ENCODE measurements at places on chromosomes 16 and 17.

DNA sequence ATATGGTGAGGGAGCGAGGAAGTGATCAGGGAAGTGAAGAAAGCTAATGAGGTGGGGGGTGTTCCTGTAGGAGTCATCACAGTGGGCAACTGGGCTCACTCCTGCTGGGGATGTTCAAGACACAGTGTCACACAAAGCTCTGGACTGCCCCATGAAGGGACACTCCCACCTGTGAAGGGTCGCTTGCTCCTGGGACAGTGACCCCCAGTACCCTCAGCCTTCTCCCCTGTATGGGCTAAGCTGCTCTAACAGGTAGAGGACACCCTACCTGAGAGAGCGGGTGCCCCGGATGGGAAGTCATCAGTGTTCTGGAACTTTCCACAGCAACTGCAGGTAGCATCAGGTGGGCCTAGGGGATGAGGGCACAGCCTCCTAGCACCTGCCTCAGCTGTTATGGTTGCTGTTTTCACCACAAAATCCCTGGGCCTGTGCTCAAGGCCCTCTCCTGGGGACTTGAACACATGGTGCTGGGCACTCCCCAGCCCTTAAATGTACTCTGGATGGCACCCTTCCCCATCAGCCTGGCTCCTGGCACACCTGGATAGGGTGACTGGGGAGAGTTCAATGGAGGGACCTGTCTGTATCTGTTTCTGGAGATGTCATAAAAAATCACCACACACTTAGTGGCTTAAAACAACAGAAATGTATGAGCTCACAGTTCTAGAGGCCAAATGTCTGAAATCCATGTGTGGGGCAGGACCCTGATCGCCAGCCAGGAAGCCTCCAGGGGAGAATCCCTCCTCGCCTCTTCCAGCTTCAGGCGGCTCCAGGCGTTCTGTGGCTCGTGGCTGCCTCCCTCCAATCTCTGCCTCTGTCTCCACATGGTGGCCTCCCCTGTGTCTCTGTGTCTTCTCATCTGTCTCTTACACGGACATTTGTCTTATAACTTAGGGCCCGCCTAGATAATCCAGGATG is 104.0 kb upstream of the CDH5 start:
- no peak for DNase-seq

DNA sequence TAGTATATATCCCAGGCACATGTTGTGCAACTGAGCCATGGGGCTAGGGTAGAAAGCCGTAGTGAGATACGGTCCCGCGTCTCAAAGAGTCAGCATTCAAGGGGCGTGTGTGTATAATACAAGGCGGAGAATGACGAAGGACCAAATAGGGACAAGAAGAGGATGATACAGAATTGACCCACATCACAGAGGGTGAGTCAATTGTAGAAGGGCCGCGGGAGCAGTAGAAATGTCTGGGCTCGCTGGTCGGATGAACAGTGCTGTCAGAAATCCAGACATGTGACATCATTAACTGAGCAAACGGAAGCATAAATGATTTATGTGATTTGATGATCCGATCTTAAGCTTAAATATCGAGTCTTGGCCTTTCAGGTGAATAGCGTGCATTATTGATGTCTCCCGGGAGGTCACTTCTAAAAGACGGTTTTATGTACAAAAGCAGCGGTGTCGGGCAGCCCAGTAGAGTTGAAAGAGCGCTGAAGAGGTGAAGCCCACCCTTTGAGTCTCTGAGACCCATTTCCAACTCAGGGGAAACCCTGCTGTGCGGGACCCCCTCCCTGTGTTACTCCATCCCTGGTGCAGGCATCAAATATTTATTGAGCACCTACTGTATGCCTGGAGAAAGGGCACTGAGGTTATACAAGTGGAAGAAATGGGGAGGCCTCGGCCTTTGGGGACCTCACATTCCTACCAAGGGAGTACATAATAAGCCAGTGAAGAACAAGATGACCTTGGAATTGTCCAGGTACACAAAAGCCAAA is 45.1 kb downstream of the ATP2C2 start:
- no peak for DNase-seq

DNA sequence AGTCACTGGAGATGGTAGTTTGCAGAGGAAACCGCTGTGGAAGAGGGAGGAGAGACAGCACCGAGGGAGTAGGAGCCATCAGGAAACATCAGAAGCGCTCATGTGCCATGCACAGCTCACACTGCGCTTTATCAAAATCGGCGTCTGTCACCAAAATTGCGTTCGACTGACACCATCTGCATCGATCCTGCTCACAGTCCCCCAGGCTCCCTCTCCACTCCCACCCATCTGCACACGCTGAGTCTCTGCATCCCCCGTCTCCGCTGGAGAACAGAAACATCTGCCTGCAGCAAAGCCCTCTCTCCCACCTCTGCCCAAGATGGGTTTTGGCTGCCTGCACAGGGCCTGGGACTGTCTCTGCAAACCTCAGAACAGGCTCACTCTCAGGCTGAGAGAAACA is 187.5 kb upstream of the RPL38 start:
- no peak for DNase-seq

DNA sequence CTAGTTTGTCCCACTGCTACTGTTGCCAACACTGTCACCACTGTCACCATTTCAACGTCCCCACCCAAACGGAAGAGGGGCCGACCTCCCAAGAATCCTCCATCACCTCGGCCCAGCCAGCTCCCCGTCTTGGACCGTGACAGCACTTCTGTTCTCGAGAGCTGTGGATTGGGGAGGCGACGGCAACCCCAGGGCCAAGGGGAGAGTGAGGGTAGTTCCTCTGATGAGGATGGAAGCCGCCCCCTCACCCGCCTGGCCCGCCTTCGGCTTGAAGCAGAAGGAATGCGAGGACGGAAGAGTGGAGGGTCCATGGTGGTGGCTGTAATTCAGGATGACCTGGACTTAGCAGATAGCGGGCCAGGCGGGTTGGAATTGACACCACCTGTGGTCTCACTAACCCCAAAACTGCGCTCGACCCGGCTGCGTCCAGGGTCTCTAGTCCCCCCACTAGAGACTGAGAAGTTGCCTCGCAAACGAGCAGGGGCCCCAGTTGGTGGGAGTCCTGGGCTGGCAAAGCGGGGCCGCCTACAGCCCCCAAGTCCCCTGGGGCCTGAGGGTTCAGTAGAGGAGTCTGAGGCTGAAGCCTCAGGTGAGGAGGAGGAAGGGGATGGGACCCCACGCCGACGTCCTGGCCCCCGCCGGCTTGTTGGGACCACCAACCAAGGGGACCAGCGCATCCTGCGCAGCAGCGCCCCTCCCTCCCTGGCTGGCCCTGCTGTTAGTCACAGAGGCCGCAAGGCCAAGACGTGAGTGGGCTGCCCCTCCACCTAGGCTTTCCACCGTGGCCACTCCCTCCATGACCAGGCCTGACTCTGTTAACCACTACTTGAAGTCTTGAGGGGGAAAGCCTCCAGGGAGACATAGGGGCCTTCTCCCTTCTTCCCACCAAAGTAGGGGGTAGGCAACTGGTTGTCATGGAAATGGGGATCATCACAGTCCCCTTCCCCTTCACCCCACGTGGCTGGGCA is 9.0 kb upstream of the PHKG2 start:
- no peak for DNase-seq

GRCh38 chr16:75301804-75302203 is 50.4 kb upstream of the BCAR1 start:
- DNase-seq: no peak

GRCh38 chr16:1933097-1933661 is 9.8 kb downstream of the MSRB1 start:
- DNase-seq: no peak

DNA sequence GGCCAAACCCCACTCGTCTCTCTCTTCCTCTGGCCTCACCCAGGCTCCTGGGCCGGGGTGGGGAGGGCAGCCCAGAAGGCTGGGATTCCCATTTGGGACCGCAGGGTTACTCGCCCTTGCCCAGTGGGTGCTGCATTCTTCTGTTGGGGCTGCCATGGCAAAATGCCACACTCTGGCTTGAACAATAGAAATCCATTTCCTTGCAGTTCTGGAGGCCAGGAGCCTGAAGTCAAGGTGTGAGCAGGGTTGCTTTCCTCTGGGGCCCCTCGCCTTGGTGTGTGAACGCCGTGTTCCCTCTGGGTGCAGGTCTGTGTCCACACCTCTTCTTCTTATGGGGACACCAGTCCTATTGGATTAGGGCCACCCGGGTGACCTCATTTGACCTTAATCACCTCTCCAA is 105.8 kb upstream of the GSE1 start:
- no peak for DNase-seq

Measured in CD4-positive, alpha-beta T cell treated with Interleukin-6 at 100 ng/mL for 8 hours (primary cell).